Activated naive CD8-positive, alpha-beta T cell treated with anti-CD3 and anti-CD28 coated beads, Interleukin-2, amount 10 ng/mL, durations not matched to agents 7 days and 5 days (primary cell): ENCODE measurements at places on chromosomes 12 and 14. TPM values are rescaled to one million over a fixed set of nuclear protein-coding genes. Genes with fewer than 3 reads are reported as not detected.

The BEST3 gene
- not detected for total RNA-seq

The CCDC175 gene
- not detected for total RNA-seq

The OR4Q2 gene
- total RNA-seq, result not detected

The AMDHD1 gene
- total RNA-seq, result 2.0 TPM

The SLC6A15 gene
- total RNA-seq, result not detected

The RNF41 gene
- total RNA-seq, result 36.1 TPM

The TPCN1 gene
- total RNA-seq, result 29.9 TPM

The RD3L gene
- total RNA-seq, result not detected

The E2F7 gene
- 15.0 TPM for total RNA-seq

The PARP11 gene
- total RNA-seq, result 40.7 TPM

- H3K27ac ChIP-seq, result no peak overlapping the region
- no peaks in the 10 kb centered on the region for H3K4me1 ChIP-seq
- no peak overlapping the region for H3K4me3 ChIP-seq
- peaks cover 13% of the 10 kb centered on the region for H3K27me3 ChIP-seq
- no peak for DNase-seq
Measured at GRCh38 chr12:48219631-48220030, 16.5 kb upstream of the OR10AD1 start.

GRCh38 chr12:68498736-68499135 is 112.0 kb upstream of the RAP1B start:
- peaks cover 2% of the 10 kb centered on the region for H3K36me3 ChIP-seq
- H3K27ac ChIP-seq, result no peak overlapping the region
- H3K27me3 ChIP-seq, result no peaks in the 10 kb centered on the region
- peaks cover 9% of the 10 kb centered on the region for H3K4me1 ChIP-seq
- no peak for DNase-seq

DNA sequence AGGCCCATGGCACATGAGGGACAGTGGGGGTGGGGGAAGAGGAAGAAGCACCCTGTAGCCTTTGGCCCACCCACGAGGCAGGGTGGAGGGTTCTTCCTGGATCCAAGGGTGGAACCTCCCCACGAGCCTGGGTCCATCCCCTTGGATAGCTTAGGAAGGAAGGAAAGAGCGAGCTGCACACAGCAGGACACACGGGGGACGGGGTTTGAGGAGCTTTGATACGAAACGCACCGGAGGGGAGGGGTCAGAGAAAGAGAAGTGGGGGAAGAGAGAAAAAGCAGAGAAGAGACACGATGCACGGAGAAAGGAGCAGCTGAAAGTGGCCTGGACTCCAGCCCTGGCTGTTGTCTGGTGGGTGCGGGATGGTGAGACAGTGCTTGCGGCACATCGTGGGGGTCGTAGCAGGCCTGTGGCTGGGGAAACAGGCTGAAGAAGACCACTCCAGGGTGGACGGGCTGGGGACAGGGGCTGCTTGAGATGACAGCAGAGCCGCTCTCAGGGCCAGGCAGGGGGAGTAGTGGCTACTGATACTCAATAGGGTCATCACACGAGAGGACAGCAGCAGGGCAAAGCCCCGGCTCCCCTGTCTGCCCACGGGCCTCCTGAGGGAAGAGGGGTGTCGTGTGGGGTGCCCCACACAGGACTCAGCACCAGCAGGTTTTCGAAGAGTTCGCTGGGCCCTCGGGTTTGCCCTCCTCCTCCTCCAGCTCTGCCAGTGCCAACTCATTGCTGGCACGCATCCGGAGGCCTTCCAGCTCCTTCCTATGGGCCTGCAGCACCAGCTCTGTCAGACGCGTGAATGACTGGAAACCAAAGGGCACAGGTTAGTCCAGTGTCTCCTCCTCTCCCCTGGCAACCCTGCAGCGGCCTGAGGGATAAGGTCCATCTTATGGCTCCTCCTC is 5.4 kb upstream of the GPX2 start:
- no peak overlapping the region for H3K27ac ChIP-seq
- no peak for DNase-seq
- no peak overlapping the region for H3K4me3 ChIP-seq
- peaks cover 24% of the 10 kb centered on the region for H3K36me3 ChIP-seq
- peaks cover 30% of the 10 kb centered on the region for H3K4me1 ChIP-seq

DNA sequence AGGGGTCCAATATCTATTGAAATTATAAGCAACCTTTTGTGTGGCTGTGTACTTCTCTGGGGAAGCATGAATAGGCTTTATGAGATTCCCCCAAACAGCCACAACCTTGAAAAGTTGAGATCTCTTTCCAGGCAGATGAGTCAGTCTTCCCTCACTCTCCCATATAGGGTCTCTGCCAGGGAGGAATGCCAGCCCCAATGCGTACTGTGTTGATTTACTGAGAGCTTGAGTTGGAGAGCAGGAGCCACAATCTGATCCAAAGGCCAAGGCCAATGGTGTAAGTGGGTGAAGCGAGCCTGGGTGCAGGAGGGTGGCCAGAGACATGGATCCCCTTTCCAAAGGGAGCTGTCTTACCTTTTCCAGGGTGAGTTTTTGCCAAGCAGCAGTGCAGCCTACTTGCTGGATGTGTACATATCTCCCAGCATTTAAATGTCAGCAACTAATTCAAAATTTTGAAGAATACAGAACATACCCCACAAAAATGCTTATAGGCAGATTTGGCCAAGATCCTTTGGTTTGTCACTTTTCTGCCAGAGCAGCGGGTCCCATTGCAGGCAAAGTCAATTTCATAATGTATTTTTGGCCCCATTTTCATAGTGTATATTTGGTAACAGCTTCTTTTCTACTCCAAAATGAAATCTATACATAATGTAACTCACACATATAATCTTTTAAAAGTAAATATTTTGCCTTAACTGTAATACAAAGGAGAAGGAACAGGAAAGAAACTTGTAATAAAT is 88.2 kb downstream of the TBC1D30 start:
- no peaks in the 10 kb centered on the region for H3K36me3 ChIP-seq
- no peaks in the 10 kb centered on the region for H3K4me1 ChIP-seq
- peaks cover 14% of the 10 kb centered on the region for H3K27me3 ChIP-seq
- H3K27ac ChIP-seq, result no peak overlapping the region
- no peak for DNase-seq

DNA sequence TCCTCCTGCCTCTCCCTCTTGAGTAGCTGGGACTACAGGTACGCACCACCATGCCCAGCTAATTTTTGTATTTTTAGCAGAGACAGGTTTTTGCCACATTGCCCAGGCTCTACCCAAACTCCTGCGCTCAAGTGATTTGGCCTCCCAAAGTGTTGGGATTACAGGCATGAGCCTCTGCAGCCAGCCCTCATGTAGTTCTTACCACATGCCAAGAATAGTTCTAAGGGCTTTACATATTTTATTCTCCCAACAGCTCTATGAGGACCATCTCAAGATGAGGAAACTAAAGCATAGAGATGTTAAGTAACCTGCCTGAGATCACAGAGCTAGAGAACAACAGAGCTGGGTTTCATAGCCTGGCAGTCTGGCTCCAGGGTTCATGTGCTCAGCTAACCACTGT is 37.9 kb upstream of the ALDH2 start:
- no peaks in the 10 kb centered on the region for H3K27me3 ChIP-seq
- DNase-seq, result no peak
- no peak overlapping the region for H3K27ac ChIP-seq

GRCh38 chr12:96015672-96016071 is 19.5 kb upstream of the HAL start:
- no peak overlapping the region for H3K27ac ChIP-seq
- H3K27me3 ChIP-seq, result no peaks in the 10 kb centered on the region
- no peak for DNase-seq
- H3K4me1 ChIP-seq, result no peaks in the 10 kb centered on the region
- peaks cover 11% of the 10 kb centered on the region for H3K36me3 ChIP-seq

- no peak for DNase-seq
- peak overlapping the region; percentile 30 for H3K4me3 ChIP-seq
- no peaks in the 10 kb centered on the region for H3K27me3 ChIP-seq
- peaks cover 16% of the 10 kb centered on the region for H3K4me1 ChIP-seq
- no peaks in the 10 kb centered on the region for H3K36me3 ChIP-seq
Measured at GRCh38 chr12:44286336-44286735, 450.5 kb downstream of the TMEM117 start.

DNA sequence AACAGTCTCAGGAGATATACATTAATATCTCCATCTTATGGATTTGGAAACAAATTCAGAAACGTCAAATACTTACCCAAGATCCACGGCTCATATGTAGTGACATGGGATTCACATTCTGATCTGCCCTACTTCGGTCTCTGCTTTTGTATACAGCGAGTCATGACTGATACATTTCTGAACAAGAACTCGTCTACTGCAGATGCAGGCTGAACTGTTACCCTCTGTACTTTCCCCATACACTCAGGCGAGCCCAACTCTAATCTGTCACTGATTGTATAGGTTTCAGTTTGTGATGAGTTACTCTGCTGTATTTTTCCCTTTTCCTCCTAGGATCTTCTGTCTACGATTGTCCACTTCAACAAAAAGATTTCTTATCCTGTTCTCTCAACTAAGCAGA is 441.6 kb downstream of the CCDC91 start:
- no peak for DNase-seq
- peaks cover 3% of the 10 kb centered on the region for H3K27me3 ChIP-seq
- H3K27ac ChIP-seq, result no peak overlapping the region
- H3K4me3 ChIP-seq, result no peak overlapping the region

DNA sequence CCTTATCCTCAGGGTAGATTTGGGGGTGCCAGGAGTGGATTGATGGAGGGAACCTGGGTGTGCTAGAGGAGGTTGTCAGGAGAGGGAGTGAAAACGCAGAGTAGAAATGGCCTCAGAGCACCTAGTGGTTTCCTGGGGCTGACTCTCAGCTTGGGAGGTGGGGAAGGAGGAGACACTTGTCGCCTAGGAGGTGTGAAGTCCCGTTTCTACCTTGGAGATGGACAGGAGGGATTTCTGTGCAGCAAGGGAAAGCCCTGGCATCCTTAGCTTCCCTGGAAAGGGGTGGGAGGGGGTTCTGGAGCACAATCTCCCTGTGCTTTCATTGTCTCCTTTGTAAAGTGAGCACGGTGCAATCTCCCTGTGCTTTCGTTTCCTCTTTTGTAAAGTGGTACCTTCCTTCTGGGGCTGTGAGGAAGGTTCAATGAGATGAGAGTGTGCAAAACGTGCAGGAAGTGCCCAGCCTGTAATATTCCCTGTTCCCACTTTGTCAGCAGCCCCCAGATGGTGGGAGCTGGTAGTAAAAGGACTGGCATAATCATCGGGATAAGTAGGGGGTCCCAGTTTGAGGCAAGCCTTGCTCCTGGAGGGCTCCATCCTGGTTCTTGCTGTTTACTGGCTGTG is 1.6 kb downstream of the OAS3 start:
- peaks cover 48% of the 10 kb centered on the region for H3K4me1 ChIP-seq
- peak overlapping the region; percentile 85 for H3K4me3 ChIP-seq
- peak; percentile 48 for DNase-seq

DNA sequence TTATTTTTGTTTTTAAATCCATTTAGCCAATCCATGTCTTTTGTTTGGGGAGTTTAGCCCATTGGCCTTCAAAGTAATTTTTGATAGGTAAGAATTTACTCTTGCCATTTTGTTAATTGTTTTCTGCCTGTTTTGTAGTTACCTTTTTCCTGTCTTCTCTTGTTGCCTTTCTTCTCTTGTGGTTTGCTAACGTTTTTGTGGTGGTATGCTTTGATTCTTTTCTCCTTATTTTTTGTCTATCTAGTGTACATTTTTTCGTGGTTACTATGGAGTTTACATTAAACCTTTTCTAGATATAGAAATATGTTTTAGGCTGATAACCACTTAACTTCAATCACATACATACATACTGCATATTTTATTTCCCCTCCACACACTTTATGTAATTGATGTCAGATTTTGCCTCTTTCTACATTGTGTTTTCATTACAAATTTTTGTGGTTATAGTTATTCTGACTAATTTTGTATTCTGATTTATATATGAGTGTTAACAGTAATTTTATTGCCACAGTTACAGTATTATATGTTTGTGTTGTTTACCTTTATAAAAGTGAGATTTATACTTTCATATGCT is 19.2 kb upstream of the PPP1R12A start:
- no peak overlapping the region for H3K27ac ChIP-seq
- peaks cover 18% of the 10 kb centered on the region for H3K27me3 ChIP-seq
- no peak for DNase-seq
- peaks cover 6% of the 10 kb centered on the region for H3K4me1 ChIP-seq
- peaks cover 4% of the 10 kb centered on the region for H3K36me3 ChIP-seq

DNA sequence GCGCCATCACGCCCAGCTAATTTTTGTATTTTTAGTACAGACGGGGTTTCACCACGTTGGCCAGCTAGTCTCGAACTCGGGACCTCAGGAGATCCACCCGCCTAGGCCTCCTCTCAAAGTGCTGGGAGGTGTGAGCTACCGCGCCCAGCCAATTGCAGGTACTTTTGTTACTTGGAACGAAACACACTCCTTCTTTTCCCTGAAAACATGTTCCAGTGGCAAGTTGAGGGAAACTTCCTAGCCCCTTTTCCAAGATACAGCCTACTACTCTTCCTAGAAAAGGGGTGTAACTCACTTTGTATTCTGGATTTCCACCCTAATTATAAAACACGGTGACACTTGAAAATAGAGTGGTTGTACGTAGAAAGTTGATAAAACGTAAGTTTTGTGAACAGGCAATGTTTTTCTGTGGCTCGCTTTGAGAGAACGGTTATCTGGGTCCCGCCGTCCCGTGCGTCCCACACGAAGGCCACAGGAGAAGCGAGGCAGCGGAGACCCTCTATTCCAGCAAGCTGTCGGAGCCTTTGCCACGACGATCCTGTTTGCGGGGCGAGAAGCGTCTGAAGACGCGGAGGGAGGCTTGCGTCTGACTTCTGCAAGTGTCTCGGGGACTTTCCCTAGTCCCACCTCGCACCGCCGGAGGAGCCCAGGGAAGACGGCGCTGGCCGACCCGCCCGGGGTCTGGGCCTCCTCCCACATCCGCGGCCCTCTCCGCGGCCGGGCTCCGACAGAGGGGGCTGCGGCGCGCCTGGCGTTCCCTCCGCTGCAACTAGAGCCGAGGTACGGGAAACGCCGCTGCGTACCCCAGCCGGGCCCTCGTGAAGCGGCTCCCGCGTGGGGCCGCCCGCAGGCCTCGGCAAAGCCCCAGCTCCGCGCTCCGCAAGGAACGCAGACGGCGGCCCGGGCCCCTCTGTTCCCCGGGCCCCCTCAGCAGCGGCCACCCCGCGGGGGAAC is 745 bp downstream of the CDCA4 start:
- H3K27me3 ChIP-seq, result no peaks in the 10 kb centered on the region
- H3K36me3 ChIP-seq, result peaks cover 33% of the 10 kb centered on the region
- H3K27ac ChIP-seq, result peak overlapping the region; percentile 85
- DNase-seq, result peak; percentile 73
- peaks cover 40% of the 10 kb centered on the region for H3K4me1 ChIP-seq
- H3K4me3 ChIP-seq, result peak overlapping the region; percentile 93

GRCh38 chr14:101407328-101407727 is 154.0 kb upstream of the DIO3 start:
- no peak overlapping the region for H3K27ac ChIP-seq
- no peaks in the 10 kb centered on the region for H3K36me3 ChIP-seq
- peaks cover 6% of the 10 kb centered on the region for H3K27me3 ChIP-seq
- no peaks in the 10 kb centered on the region for H3K4me1 ChIP-seq
- H3K4me3 ChIP-seq, result no peak overlapping the region
- DNase-seq, result no peak

GRCh38 chr14:71314717-71315116 is 407.5 kb downstream of the PCNX1 start:
- peaks cover 6% of the 10 kb centered on the region for H3K36me3 ChIP-seq
- no peak overlapping the region for H3K4me3 ChIP-seq
- no peak overlapping the region for H3K27ac ChIP-seq
- no peak for DNase-seq

GRCh38 chr14:52363961-52364360 is 49.8 kb downstream of the PTGER2 start:
- no peaks in the 10 kb centered on the region for H3K27me3 ChIP-seq
- no peak overlapping the region for H3K4me3 ChIP-seq
- H3K36me3 ChIP-seq, result peaks cover 16% of the 10 kb centered on the region
- peaks cover 11% of the 10 kb centered on the region for H3K4me1 ChIP-seq
- no peak for DNase-seq
